ENCODE measurements at places on chromosomes 6 and 20. TPM values are rescaled to one million over a fixed set of nuclear protein-coding genes. Genes with fewer than 3 reads are reported as not detected.

Gene CRISP3
- total RNA-seq: not detected

Gene HUS1B
- 0.74 TPM for total RNA-seq

Gene RGS17
- 8.7 TPM for total RNA-seq

Gene OTOR
- total RNA-seq: not detected

Gene SLC17A9
- total RNA-seq: 0.28 TPM

Data from Panc1 (cell line).